Activated CD4-positive, alpha-beta T cell treated with anti-CD3 and anti-CD28 coated beads for 1 hour (primary cell): ENCODE measurements at places on chromosomes 2 and 18.

GRCh38 chr2:168343586-168343985 lies 96.2 kb upstream of the STK39 start:
- no peak for DNase-seq

GRCh38 chr18:21672521-21673267 lies 31.9 kb downstream of the ABHD3 start:
- no peak for DNase-seq

- DNase-seq = no peak
Measured at GRCh38 chr2:15812187-15812780, 128.1 kb upstream of the MYCN start.

GRCh38 chr2:190255676-190256075 lies 64.0 kb downstream of the HIBCH start:
- DNase-seq = no peak

- no peak for DNase-seq
Measured at GRCh38 chr18:45657357-45658335, 42.4 kb downstream of the SLC14A2 start.

DNA sequence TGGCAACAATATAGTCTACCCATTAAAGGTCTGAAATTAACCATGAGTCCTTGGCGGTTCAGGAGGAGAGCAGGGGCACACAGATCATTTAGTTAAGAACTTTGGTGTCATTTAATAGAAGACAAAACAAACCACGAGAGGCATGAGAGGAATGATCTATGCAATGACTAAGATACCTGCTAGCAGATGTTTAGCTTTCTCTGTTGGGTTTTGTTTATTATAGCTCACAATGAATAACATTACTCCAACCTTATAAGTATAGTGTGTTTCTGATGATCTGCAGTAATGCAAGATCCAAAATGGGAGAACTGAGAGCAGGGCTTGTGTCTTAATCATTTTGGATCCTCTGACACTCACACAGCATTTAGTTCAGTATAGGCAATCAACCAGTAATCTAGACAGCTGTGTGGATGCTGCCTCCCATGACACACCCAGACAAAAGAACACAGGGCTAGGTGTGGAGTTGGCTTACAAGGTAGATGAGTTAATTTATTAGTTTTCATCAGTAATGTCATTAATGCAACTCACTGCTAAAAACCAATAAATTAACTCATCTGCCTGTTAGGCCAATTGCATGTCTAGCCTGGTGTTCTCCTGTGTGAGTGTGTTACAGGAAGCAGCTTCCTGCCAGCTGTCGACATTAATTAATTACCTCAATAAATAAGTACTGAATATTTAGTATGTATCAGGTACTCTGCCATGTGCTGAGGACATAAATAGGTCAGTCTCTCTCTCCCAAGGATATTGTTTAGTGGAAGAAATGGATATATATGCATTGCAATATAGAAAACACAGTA lies 92.3 kb downstream of the CLIP4 start:
- DNase-seq = no peak

GRCh38 chr2:136331226-136331625 lies 213.3 kb upstream of the CXCR4 start:
- no peak for DNase-seq

GRCh38 chr2:110657724-110658305 lies 20.0 kb downstream of the BUB1 start:
- DNase-seq = no peak

DNA sequence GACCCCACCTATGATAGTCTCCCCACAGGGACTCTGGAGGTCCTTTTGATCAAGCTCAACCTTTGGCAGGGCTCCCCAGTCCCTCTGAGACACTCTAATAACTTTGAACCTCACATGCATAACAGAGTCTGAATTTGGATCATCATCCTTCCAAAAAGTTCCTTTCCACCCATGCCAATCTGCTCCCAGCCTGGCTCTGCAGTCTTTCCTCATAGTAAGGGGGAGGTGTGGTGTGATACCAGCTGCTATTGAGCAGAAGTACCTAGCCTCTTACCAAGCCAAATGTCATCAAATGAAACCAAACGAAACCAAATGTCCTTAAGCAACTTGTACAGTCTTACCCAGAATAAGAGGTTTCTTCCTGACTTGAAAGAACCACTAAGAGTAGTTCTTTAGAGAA lies 36.5 kb downstream of the DTNA start:
- no peak for DNase-seq

- no peak for DNase-seq
Measured at GRCh38 chr2:231221761-231222160, 23.3 kb downstream of the ARMC9 start.

DNA sequence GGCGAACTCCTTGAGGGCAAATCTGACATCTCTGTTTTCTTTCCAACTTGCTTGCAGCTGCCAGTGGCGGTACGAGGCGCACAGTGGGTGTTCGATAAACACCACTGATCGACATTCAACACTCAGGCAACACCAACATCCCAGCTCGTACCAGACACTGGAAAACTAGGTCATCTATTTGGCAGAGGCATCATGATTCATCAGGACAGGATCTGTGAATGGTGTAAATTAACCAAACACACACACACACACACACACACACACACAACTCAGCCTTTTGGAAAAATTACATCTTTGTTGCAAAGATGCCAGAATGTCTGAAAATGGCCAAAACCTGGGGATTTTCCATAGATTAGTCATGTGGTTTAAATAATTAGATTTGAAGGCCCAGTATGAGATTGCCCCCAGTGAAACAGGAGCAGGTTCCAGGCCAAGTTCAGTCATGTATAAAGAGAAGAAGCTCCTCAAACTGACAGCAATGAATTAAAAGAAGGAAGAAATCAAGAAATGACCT lies 150.5 kb upstream of the NCKAP5 start:
- DNase-seq = no peak

GRCh38 chr2:150432312-150432625 lies 55.2 kb downstream of the RND3 start:
- no peak for DNase-seq

DNA sequence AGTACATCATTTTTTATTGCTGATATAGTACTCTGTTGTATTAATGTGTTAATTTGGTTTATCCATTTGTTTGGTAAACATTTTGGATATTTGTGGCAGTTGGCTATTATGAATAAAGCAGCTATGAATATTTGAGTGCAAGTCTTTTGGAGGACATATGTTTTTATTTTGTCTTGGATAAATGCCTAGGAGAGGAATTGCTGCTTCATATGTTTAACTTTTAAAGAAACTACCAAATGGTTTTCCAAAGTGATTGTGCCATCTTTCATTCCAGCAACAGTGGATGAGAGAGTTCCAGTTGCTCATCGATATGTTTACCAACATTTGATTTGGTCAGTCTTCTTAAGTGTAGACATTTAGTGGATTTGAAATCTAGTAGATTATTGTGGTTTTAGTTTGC lies 51.8 kb downstream of the MERTK start:
- DNase-seq = no peak

GRCh38 chr18:12658426-12659138 lies 675 bp upstream of the SPIRE1 start:
- DNase-seq = no peak

- no peak for DNase-seq
Measured at GRCh38 chr2:69831354-69831905, 2.0 kb downstream of the GMCL1 start.

- no peak for DNase-seq
Measured at GRCh38 chr2:236682651-236683422, 113.2 kb downstream of the ACKR3 start.

- DNase-seq = no peak
Measured at GRCh38 chr18:76494231-76495005, 624 bp downstream of the ZNF516 start.

DNA sequence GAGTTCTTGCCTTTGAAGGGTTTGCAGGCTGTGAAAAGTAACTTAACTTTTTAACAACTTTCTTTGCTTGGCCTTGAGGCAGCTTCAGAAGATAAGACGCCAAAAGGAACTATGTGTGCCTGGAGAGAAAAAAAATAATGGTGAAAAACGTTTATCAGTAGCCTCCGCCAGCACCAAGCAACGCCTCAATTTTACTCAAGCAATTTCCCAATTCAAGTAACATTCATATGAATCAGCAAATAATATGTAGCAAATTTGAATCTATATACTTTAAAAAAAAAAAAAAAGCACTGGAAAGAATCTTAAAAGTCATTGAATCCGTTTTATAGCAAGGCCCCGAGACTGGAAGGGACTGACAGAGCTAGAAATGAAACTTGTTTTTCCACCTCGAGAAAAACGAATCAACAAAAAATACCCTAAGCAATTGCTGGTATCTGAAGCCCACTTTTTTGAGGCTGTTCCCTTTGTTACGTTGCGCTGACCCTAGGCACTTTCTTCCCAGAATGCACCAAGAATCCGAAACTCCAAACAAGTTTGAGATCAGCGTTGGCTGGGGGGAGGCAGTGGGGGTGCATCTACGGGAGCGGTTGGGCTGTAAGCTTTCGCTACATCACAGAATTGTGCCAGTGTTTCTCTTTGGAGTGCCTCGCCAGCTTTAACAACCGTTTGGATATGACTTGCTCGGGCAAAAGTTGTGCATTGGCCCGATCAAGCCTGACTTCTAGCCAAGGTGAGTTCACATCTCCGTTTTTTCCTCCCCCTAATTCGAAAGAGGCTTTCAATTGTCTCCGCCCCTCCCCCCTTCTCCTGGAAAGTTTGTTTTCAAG lies 2.7 kb upstream of the TGIF1 start:
- DNase-seq = no peak

GRCh38 chr2:17822445-17823117 lies 6.3 kb downstream of the MSGN1 start:
- no peak for DNase-seq
